Ammon's horn (tissue), 1 donor: ENCODE measurements at places on chromosomes 3 and 15.

DNA sequence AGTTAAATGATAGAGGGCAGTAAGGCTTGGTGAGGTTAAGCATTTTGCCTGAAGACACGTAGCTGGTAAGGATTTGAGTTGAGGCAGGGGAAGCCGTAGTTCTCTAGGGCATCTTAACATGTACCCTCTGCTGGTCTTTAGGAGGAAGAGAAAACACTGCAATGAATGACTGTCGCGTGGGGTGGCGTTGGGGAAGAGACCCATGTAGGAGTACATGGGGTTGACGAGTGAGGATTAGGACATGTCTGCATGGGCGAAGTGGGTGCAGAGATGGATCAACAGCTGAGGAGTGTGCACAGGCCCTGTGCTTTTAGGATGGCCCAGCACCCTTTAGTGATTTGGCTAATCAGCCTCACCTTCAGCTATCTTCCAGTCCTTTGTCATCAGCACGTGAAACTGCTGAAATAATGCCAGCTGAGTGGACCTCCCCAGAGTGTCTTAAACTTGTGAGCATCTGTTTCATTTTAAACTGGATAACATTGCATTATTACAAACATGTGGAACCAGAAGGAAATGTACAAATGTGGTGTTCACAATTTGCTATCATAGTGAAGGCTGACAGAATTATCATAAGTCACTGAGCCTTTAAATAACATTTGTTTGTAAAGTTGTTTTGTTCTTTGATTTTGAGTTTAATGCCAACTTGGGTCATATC is 15.3 kb downstream of the P2RY14 start:
- DNase-seq, result no peak

GRCh38 chr3:120879411-120879810 is 28.6 kb upstream of the STXBP5L start:
- no peak for DNase-seq

GRCh38 chr3:144129536-144130214 is 158.1 kb downstream of the DIPK2A start:
- DNase-seq, result no peak

- no peak for DNase-seq
Measured at GRCh38 chr15:58665672-58666071, 83.8 kb downstream of the ADAM10 start.

- peak; percentile 81 for DNase-seq
Measured at GRCh38 chr3:128784232-128784631, 58.2 kb downstream of the RAB7A start.

- no peak for DNase-seq
Measured at GRCh38 chr3:13644341-13645117, 95.6 kb downstream of the FBLN2 start.

- DNase-seq, result no peak
Measured at GRCh38 chr3:15656342-15656741, 54.8 kb downstream of the BTD start.

DNA sequence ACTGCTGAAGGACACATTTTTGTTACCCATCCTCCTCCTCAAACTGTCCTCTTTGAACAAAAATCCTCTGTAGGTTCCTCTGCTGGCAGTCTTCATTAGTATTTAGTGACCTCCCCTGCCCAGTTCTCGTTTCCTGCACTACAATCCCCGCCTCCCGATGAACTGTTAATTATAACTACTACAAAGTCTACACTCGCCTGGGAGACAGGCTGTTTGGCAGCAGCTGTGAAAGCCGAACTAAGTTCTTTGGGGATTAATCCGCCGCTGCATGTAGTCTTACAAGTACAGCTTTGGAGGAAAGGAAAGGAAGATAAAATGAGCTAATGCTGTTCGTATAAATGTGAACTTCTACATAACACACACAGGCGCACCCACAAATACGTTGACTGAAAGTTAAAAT is 160.0 kb upstream of the WNT5A start:
- DNase-seq, result no peak

- no peak for DNase-seq
Measured at GRCh38 chr3:57999417-58000115, 8.7 kb upstream of the FLNB start.
